Panc1 (cell line): ENCODE measurements at places on chromosomes 2 and 18. TPM values are rescaled to one million over a fixed set of nuclear protein-coding genes. Genes with fewer than 3 reads are reported as not detected.
A peak's percentile ranks its signal among the peaks of the same experiment; 100 is the strongest.

GRCh38 chr18:11653521-11653920, 35.5 kb upstream of the GNAL start:
- H3K27me3 ChIP-seq: peaks cover 7% of the 10 kb centered on the region
- H3K27ac ChIP-seq: no peak overlapping the region

LDLRAD4 gene
- total RNA-seq: 0.28 TPM

NEU4 gene
- total RNA-seq: 10.0 TPM

DNA sequence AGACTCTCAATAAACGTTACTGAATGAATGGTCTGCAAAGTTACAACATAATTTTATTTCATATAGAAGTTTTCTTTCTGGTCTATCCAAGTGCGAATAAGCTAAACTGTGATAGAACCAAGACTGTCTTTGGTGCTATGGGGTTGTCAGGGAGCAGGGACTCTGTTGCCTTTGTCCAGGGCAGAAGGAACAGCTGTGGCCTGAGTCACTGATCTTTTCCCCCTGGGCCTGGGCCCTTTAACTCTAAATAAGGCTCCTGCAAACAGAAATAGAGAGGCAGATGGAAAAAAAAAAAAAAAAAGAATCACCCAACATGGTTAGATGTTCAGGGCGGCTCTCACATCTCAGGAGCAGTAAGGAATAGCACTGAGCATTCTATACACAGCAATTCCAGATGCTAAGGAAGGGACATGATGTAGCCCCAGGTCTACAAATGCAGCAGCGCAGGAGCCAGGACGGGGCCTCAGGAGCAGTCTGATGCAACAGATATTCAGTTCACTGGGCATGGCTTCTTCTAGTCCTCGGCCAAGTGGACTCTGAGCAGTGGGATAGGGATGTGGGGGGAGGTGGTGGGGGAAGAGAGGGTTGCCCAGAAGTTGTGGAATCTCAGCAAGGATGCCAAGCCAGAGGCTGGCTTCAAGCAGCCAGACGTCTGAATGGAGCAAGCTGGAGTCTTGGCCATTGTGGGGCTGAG, 247.1 kb upstream of the SIX2 start:
- H3K27ac ChIP-seq: no peak overlapping the region
- H3K4me3 ChIP-seq: no peak overlapping the region
- H3K27me3 ChIP-seq: no peaks in the 10 kb centered on the region
- no peaks in the 10 kb centered on the region for H3K36me3 ChIP-seq
- DNase-seq: no peak

- no peaks in the 10 kb centered on the region; the same call in 1 of the 2 replicates for H3K36me3 ChIP-seq
- peak overlapping the region; percentile 63 for H3K27ac ChIP-seq
- peaks cover 4% of the 10 kb centered on the region; the same call in 1 of the 2 replicates for H3K4me1 ChIP-seq
- no peak for DNase-seq
These were observed 999 bp downstream of the INSIG2 start for GRCh38 chr2:118089139-118089800.

- no peaks in the 10 kb centered on the region for H3K4me1 ChIP-seq
- no peak overlapping the region for H3K27ac ChIP-seq
- H3K4me3 ChIP-seq: no peak overlapping the region
- no peaks in the 10 kb centered on the region for H3K27me3 ChIP-seq
- no peak for DNase-seq
- no peaks in the 10 kb centered on the region for H3K36me3 ChIP-seq
These were observed 303.4 kb upstream of the NRXN1 start for GRCh38 chr2:51335087-51336058.

- H3K36me3 ChIP-seq: no peaks in the 10 kb centered on the region
- no peak overlapping the region for H3K4me3 ChIP-seq
- no peak for DNase-seq
- no peaks in the 10 kb centered on the region; the same call in 1 of the 2 replicates for H3K4me1 ChIP-seq
These were observed 13.2 kb downstream of the FBXO48 start for GRCh38 chr2:68453761-68454360.

SYT4 gene
- not detected for total RNA-seq

MAP3K20 gene
- 121 TPM for total RNA-seq

CCL20 gene
- total RNA-seq: not detected

GRCh38 chr2:172673056-172673683, 62.5 kb upstream of the RAPGEF4 start:
- H3K27me3 ChIP-seq: no peaks in the 10 kb centered on the region
- no peaks in the 10 kb centered on the region for H3K36me3 ChIP-seq
- H3K4me1 ChIP-seq: no peaks in the 10 kb centered on the region; the same call in 1 of the 2 replicates
- DNase-seq: no peak

RETREG2 gene
- total RNA-seq: 106 TPM

DNA sequence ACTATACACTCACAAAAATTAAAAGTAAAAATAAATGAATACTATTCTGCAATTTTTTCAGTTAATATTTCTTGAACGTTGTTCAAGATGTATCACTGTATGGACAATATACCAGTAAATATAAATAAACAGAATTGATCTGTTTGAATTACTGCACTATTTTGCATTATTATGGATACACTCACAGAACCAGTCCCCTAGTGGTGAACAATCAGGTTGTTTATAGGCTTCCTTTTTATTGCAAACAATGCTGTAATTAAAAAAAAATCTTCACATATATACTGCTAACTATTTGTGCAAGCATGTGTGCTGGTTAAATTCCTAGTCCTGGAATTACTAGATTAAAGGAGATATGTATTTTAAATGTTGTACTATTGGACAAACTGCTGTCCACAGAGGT, 306.0 kb downstream of the FBXO15 start:
- DNase-seq: no peak
- H3K27ac ChIP-seq: no peak overlapping the region
- peaks cover 12% of the 10 kb centered on the region for H3K27me3 ChIP-seq
- no peak overlapping the region for H3K4me3 ChIP-seq

KRTCAP3 gene
- 1.9 TPM for total RNA-seq

GRCh38 chr2:8496079-8496478, 185.8 kb upstream of the ID2 start:
- H3K4me1 ChIP-seq: no peaks in the 10 kb centered on the region; the same call in 1 of the 2 replicates
- no peaks in the 10 kb centered on the region for H3K36me3 ChIP-seq
- DNase-seq: no peak

CPO gene
- total RNA-seq: not detected

- H3K27me3 ChIP-seq: no peaks in the 10 kb centered on the region
- no peak overlapping the region for H3K4me3 ChIP-seq
- no peak overlapping the region for H3K27ac ChIP-seq
- DNase-seq: no peak
- no peaks in the 10 kb centered on the region for H3K4me1 ChIP-seq
These were observed 66.0 kb upstream of the FAM136A start for GRCh38 chr2:70367722-70368323.

DNA sequence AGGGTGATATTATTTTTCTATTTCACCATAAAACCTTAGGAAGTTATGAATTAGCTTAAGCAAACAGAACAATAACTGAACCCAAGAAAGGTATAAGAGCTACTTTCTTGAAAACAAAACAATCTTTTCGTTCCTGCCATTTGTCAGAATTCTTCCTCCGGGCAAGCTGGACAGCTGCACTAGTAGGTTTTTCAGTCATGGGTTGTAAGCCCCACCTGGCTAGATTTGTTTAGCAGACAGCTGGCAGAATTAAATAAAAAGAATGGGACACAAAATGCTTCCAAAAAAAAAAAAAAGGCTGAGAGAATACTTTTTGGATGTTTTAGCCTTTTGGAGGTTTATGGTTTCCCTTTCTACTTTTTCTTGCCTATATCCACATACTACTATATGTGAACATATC, 694.1 kb downstream of the ARHGAP15 start:
- no peaks in the 10 kb centered on the region for H3K27me3 ChIP-seq
- no peaks in the 10 kb centered on the region for H3K4me1 ChIP-seq

DNA sequence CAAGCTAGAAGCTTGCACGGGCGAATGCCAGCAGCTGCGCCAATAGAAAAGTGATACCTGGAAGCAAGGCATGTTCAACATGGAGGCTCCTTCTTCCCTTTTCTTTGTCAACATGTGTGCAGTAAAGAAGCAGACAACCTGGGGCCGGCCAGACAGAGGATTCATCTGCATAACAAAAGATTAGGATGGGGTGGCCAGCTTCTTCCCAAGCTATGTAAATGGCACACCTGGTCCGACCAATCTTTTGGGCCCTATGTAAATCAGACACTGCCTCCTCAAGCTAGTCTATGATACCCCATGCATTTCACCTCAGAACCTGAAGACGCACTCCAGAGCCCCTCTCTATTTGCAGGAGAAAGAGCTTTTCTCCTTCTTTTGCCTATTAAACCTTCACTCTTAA, 66.4 kb upstream of the TGFA start:
- H3K4me3 ChIP-seq: no peak overlapping the region
- H3K4me1 ChIP-seq: no peaks in the 10 kb centered on the region
- H3K36me3 ChIP-seq: no peaks in the 10 kb centered on the region
- no peak overlapping the region for H3K27ac ChIP-seq

- no peaks in the 10 kb centered on the region for H3K27me3 ChIP-seq
- H3K4me1 ChIP-seq: no peaks in the 10 kb centered on the region
- no peaks in the 10 kb centered on the region; the same call in 1 of the 2 replicates for H3K36me3 ChIP-seq
- DNase-seq: no peak
- H3K27ac ChIP-seq: no peak overlapping the region
These were observed 118.4 kb downstream of the ALMS1 start for GRCh38 chr2:73503992-73504570.

DNA sequence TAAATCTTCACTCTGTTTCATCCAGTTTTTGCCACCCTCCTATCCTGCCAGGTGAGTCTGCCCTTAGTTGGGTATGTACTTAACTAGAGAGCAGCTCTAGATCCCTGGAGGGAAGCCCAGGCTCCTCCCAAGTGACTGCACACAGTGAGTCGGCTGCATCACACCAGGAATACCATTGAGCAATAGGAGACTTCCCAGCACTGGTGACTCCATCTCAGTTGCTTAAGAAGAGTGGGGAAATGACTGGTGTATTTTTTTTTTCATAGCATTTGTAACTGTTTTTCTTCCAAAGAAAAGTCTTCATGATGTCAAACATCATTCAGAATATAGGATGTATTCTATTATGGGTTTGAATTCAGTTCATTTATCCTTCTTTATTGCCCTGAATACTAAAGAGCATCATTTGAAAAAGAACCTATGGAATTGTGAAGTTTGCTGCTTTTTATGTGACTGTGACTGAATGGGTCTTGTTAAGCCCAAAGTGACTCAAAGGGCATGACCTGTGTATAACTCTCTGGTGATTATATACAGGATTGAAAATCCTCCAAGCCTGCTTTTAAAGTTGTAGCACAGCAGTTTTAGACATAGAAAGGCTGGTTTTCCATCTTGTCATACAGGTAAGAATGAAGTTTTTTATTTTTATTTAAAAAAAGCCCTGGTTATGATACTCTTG, 84.3 kb downstream of the MAP3K20 start:
- H3K36me3 ChIP-seq: no peaks in the 10 kb centered on the region; the same call in 1 of the 2 replicates
- no peak overlapping the region for H3K4me3 ChIP-seq
- DNase-seq: peak; percentile 94

LYG2 gene
- total RNA-seq: not detected

DNA sequence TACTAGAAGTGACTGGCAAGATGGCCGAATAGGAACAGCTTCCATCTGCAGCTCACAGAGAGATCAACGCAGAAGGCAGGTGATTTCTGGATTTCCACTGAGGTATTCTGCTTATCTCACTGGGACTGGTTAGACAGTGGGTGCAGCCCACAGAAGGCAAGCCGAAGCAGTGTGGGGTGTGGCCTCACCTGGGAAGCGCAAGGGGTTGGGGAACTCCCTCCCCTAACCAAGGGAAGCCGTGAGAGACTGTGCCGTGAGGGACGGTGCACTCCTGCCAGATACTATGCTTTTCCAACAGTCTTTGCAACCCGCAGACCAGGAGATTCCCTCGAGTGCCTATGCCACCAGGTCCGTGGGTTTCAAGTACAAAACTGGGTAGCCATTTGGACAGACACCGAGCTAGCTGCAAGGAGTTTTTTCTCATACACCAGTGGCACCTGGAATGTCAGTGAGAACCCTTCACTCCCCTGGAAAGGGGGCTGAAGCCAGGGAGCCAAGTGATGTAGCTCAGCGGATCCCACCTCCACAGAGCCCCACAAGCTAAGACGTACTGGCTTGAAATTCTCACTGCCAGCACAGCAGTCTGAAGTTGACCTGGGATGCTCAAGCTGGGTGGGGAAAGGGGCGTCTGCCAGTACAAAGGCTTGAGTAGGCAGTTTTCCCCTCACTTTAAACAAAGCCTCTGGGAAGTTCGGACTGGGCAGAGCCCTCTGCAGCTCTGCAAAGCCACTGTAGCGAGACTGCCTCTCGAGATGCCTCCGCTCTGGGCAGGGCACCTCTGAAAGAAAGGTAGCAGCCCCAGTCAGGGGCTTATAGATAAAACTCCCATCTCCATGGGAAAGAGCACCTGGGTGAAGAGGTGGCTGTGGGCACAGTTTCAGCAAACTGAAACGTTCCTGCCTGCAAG, 40.1 kb downstream of the PLEK start:
- H3K27ac ChIP-seq: no peak overlapping the region
- no peaks in the 10 kb centered on the region for H3K4me1 ChIP-seq
- no peaks in the 10 kb centered on the region for H3K36me3 ChIP-seq
- DNase-seq: no peak
- H3K27me3 ChIP-seq: peaks cover 9% of the 10 kb centered on the region; the same call in 1 of the 2 replicates
- H3K4me3 ChIP-seq: no peak overlapping the region

- no peak overlapping the region for H3K27ac ChIP-seq
- H3K27me3 ChIP-seq: no peaks in the 10 kb centered on the region
- H3K36me3 ChIP-seq: no peaks in the 10 kb centered on the region
- H3K4me1 ChIP-seq: peaks cover 25% of the 10 kb centered on the region
These were observed 6.2 kb upstream of the DNAJB2 start for GRCh38 chr2:219272995-219273394.

- H3K36me3 ChIP-seq: peaks cover 17% of the 10 kb centered on the region; the same call in 1 of the 2 replicates
- no peaks in the 10 kb centered on the region for H3K27me3 ChIP-seq
- H3K27ac ChIP-seq: peak within 1 kb of the TSS; percentile 98
- DNase-seq: peak; percentile 67
- H3K4me3 ChIP-seq: peak within 1 kb of the TSS; percentile 96
These were observed at the start of gene SP3 for GRCh38 chr2:173965372-173966025. SP3 (minus strand) TSS chr2:173965373; CDS start chr2:173965171, 202 bp downstream.
